Left renal pelvis (tissue), 4 donors: ENCODE measurements at places on chromosomes 3 and 15.

GRCh38 chr3:42394579-42395288 lies 15.7 kb downstream of the LYZL4 start:
- no peak for DNase-seq

GRCh38 chr3:13367728-13368127 lies 52.4 kb downstream of the NUP210 start:
- DNase-seq: no peak

GRCh38 chr3:194867270-194867983 lies 181.7 kb downstream of the FAM43A start:
- DNase-seq: no peak

GRCh38 chr15:68733666-68734065 lies 87.0 kb downstream of the ANP32A start:
- no peak for DNase-seq

DNA sequence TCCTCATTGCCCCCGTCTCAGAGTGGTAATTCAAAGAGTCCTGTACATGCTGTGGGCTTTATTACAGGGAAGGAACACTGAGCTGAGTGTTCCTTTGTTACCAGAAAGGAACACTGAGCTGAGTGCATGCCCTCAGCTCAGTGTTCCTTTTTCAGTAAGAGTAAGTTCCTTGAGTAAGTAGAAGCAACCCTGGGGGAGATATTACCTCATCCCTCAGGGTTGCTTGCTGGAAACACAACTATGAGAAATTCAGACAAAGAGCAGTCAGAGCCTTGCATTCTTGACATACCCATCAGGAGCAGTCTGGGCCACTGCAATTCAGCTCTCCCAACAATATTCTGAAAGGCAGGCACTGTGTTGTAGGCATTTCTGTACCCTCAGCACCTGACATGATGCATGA lies 17.0 kb downstream of the CHRM5 start:
- no peak for DNase-seq

- no peak for DNase-seq
These were observed 5.3 kb downstream of the FAM174B start for GRCh38 chr15:92650256-92650655.

DNA sequence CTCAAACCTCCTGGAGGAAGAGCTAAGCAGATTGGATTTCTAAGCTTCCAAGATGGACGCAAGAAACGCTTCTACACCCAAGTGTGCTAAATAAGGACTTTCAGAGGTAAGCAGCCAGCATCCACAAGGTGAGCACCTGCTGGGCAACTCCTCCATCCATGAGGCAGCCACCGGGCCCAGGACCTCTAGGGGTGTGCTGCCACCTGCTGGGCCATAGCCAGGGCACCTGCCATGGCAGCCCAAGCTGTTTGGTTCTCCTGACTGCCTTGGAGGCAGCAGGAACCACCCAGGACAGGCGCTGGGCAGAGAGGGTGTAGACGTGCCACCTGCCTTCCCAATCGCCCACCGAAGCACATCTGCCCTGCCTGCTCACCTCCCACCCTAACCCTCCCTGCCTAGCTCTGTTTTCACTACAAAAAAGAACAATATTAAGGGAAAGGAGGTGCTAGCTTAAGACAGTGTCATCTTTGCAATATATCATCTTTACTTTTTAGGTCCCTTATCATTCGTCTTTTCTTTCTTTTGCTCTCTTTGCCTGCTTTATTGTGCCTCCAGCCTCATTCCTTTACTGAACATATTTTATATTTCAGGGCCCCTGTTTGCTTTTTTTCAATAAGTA lies 12.9 kb downstream of the C15orf62 start:
- DNase-seq: no peak

- DNase-seq: no peak
These were observed 87.7 kb upstream of the NR2F2 start for GRCh38 chr15:96242761-96243160.

DNA sequence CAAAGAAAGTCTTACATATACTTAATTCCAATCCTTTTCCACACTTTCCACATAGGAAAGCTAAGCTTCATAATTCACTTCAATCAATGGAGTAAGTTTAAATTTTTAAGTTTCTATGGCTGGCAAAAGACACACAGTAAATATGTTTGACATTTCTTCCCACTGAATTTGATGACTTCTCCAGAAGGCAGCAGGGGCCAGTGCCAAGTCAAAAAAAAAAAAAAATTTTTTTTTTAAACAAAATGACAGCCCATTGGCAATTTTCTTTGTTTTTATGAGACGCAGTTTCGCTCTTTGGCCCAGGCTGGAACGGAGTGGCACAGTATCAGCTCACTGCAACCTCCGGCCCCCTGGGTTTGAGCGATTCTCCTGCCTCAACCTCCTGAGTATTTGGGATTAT lies 28.7 kb downstream of the ATP13A3 start:
- no peak for DNase-seq

DNA sequence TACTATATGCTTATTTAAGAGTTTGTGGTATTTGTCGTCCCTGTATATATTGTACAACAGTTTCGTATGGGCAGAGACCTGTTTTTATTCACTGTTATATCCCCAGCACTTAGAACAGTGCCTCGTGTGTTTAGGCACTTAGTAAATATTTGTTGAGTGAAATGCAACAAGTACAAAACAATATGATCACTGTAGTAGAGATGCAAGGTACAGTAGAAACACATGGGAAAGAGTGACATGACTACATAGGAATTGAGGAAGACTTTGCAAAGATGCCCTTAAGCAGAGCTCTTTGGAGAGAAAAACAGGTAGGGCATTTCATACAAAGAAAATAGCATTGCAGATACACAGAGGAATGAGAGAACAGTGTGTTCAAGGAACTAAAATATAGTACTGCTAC lies 18.3 kb downstream of the RASA2 start:
- DNase-seq: no peak

- no peak for DNase-seq
These were observed 6.4 kb downstream of the TMEM207 start for GRCh38 chr3:190443257-190443656.

DNA sequence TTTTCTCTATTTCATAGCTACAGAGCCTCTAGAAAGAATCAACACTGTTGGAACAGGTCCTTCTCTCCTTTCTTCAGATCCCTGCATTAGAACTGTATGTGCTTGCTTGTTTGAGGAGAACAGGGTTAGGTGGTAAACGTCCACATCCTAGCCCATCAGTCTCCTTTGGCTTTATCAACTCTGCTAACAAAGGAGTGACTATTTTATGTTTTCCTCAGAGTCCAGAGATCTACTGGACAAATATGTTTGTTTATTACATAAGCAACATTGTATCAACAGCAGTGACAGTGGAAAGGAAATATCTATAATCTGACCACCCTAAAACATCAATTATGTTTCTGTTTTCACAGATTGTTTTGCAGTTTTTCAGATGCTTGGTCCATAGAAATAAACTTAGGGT lies 39.6 kb downstream of the CMSS1 start:
- DNase-seq: no peak

DNA sequence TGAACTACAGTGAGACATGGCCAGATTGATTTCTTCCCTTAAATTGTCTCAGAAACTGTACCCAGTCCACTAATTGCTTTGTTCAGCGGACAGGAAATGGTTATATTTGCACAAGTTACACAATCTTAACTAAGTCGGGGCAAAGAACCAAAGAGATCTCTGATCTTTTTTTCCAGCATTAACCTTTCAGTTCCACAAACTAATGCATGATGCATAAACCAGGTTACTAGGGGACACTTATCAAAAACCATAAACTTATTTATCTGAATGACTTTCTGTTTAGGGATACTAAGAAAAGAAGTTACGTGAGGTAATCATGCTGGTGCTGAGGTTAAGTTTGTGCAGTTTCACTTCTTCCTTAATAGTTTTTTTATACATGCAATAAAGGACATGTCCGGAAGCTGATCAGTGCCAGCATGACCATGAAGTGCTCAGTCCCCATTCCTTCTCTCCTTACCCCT lies 22.4 kb downstream of the FNDC3B start:
- DNase-seq: no peak

GRCh38 chr15:28182216-28182615 lies 83.1 kb upstream of the OCA2 start:
- DNase-seq: no peak

- no peak for DNase-seq
These were observed 19.0 kb upstream of the CRABP1 start for GRCh38 chr15:78321041-78321570.

DNA sequence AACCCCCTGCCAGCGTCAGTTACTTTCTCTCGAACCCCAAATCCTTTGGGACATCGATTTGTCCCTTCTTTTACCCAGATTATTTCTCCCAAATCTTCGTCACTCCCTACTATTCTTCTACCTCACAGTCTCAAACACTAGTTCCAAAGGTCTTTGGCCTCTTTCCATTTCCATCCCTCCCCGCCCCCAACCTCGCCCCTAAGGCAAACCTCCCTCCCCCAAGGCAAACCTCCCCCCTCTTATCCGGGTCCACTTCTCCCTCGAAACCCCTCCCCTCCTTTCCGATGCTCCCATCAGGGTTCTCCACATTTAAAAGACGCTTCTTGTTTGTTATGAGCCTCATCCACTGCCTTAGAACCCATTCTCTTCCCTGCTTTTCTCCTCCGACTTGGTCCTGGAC lies 583 bp downstream of the EAF1 start:
- DNase-seq: no peak

- no peak for DNase-seq
These were observed 35.6 kb downstream of the FRMD5 start for GRCh38 chr15:44159492-44159891.

DNA sequence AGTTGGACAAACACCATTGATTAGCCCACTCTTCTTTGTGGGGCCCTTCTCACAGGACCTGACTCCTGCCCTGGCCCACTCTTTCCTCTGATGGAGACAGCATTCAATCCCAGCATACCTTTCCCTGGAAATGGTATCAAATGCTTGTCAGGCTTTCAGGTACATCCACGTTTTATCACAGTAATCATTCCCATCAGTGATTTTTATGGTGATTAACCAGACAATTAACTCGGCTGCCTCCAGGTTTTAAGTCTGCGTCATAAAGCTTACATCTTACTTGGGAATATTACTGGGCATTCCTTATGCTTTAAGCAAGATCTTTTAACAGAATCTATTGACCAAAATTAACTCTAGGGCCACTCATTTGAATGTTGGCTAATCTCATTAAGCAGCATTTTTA lies 33.4 kb downstream of the LRRK1 start:
- DNase-seq: no peak

GRCh38 chr3:38029400-38030125 lies at the start of gene PLCD1:
PLCD1 (minus strand) TSS chr3:38029642; CDS start chr3:38029539, 103 bp downstream.
- peak; percentile 66 for DNase-seq

DNA sequence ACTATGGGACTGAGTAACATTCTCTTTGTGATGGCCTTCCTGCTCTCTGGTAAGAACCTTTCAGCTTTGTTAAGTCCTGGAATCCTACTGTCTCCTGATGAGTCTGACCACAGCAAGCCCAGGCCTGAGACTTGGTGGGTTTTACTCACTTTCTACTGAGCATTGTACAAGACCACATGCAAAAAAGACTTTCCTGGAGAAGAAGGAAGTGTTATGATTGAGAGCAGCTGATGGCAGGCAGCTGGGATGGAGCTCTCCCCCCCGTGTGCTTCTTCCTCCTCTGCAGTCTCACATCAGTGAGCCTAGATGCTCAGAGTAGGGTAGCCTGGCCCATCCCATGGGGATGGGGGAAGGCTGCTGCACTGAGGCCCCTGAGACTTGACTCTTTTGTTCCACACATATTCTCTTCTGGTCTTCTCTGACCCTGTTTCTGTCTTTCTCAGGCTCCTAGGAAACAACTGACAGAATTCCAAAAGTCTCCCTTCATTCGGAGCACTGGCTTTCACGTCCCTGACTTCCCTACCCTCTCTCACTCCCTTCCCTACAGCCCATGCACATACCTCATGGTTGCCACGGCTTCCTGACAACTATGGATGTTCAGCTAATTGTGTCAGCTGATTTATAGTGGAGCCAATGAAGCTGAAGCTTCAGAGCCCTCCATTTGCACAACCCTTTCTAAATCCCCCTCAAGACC lies 36.6 kb downstream of the CD86 start:
- no peak for DNase-seq

- no peak for DNase-seq
These were observed 60.2 kb downstream of the IL16 start for GRCh38 chr15:81256916-81257315.

DNA sequence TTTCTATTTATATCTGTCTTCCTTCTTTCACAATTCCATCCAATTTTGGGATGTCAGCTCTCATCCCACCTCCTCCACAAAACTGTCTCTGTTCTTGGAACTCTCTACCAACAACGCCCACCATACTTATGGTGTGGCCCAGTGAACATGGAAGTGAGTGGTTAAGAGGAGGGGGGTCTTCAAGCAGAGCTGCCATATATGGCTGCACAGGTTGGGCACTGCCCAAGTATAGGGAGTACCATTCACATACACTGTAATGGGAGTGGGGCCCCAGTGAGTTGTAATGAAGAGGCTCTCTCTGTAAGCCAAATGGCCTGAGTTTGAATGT lies 7.9 kb upstream of the CAMK1 start:
- no peak for DNase-seq
